ENCODE measurements at places on chromosomes 3 and 15.

GRCh38 chr15:31280831-31281216 lies 45.8 kb upstream of the KLF13 start:
- DNase-seq = no peak

- DNase-seq = no peak
Measured at GRCh38 chr3:101384426-101384825, 64.1 kb upstream of the IMPG2 start.

DNA sequence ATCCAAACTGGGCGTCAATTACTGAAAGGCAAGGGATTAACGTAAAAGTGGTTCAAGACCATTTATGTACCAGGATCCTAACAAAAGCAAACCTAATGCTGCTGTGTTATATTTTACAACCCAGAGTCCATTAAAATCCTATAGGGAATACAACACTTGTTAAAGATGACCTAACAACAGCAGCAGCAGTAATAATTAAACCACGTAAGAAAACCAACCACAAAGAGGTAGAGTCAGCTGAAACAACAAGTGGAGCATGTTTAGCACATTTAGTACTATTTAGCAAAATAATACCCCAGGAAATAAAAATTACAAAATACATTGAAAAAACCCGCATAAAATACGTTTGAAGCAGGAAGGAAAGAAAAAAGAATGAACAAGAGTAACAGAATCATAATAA lies 82.1 kb upstream of the AGBL1 start:
- DNase-seq = no peak

GRCh38 chr15:84653584-84653909 lies 536 bp downstream of the WDR73 start:
- DNase-seq = peak; percentile 56

GRCh38 chr3:71415681-71416122 lies 167.8 kb downstream of the FOXP1 start:
- DNase-seq = no peak

Data from inflammatory macrophage treated with lipopolysaccharide for 1 hour (primary cell).